ENCODE measurements at places on chromosomes 12 and 14. TPM values are rescaled to one million over a fixed set of nuclear protein-coding genes. Genes with fewer than 3 reads are reported as not detected.

Gene EPYC
- total RNA-seq, result 0.76 TPM

Gene DPY19L2
- 0.65 TPM for total RNA-seq

Gene SELPLG
- total RNA-seq, result 2.9 TPM

Gene DDX51
- 7.6 TPM for total RNA-seq

Gene TAMALIN
- 0.65 TPM for total RNA-seq

Gene LRP1-AS
- not detected for total RNA-seq

Gene ATXN7L3B
- total RNA-seq, result 23.8 TPM

Gene DCD
- not detected for total RNA-seq

Gene ERP27
- not detected for total RNA-seq
